ENCODE measurements at places on chromosomes 1 and 21.

DNA sequence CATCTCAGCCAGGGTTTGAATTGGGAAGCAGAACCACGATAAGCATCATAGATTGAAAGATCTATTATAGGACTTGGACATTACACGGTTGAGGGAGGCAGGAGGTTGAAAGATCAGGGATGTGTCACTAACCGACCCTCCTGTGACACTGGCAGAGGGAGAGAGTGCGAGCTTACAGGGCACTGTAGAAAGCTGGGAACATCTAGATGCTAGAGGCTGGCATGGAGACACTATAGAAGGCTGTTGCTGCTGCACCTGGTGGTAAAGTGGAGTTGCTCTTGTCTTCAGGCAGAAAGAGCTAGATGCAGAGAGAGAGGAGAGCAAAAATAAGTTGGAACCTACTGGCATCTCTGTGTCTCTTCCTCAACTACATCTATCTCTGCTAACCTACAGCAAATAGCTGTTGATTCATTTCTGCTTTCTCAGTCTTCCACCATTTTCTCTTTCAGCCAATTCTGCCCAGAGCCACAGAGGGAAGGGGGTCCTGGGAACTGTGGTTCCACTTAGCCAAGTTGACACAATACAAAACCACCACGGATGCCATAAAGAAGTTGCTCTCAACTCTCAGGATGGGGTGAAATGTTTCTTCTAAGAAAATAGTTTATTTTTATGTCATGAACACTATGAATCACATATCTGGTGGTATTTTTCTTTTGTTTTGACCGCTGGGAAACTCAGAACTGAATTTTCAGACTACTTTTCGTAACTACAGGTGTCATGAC is 155.9 kb downstream of the ZNF281 start:
- DNase-seq, result no peak

DNA sequence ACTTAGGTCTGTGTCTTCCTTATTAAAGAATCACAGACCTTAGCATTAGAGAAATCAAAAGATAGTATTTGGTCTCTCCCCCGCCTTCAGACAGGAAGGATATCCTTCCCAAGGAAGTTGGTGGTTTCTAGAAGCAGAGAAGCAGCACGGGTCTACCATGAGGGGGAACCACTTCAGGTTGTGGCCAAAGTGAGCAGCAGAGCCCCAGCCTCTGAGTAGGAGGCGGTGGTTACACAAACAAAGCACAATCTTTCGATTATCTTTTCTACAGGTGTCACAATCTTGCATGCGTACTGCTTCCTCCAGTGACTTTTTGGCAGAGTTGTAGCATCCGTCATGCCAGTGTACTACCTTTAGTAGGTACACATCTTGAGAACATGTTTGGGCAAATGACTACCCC is 8.8 kb downstream of the PGLYRP4 start:
- no peak for DNase-seq

- DNase-seq, result no peak
Observed at GRCh38 chr1:151371370-151372057, 991 bp downstream of the SELENBP1 start.

GRCh38 chr1:18353528-18353927 is 127.2 kb upstream of the KLHDC7A start:
- DNase-seq, result no peak

DNA sequence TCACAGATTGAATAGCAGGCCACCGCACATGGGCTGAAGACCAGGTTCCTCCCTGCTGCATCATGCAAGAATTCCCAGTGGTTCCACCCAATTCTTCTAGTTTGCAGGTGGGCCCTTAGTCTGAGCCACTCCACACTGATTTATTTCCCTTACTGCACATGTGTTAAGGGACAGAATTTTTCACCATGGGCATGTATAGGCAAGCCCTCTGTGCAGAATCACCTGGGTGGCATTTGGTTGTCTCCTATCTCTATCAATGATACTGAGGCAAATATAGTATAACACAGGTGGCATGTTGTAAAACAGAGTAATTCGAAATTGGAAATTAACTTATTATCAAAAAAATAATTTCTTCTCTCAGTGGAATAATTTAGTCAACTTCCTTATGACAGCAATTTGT is 1892.4 kb downstream of the NCAM2 start:
- DNase-seq, result no peak

GRCh38 chr21:38897532-38898421 is 92.0 kb downstream of the ETS2 start:
- no peak for DNase-seq

DNA sequence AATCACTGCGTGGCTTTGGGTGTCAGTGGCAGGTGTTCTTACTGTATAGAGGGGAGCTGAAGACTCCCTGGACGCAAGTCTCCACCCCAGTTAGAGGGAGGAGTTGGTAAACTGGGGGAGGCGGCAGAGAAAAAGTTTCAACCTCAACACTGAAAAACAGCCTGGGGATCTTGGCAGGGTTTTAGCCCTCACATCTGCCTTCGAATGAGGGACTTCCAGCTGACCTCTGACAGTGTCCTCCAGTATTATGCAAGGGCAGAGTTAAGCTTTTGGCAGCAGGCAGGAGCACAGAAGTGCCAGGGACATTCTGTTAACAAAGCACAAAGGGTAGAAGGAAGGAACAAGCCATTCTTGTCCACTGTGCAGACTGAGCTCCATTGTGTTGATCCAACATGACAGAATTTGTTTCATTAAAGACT is 41.2 kb upstream of the RAB4A start:
- no peak for DNase-seq

GRCh38 chr1:183234660-183235476 is 48.8 kb downstream of the LAMC2 start:
- no peak for DNase-seq

DNA sequence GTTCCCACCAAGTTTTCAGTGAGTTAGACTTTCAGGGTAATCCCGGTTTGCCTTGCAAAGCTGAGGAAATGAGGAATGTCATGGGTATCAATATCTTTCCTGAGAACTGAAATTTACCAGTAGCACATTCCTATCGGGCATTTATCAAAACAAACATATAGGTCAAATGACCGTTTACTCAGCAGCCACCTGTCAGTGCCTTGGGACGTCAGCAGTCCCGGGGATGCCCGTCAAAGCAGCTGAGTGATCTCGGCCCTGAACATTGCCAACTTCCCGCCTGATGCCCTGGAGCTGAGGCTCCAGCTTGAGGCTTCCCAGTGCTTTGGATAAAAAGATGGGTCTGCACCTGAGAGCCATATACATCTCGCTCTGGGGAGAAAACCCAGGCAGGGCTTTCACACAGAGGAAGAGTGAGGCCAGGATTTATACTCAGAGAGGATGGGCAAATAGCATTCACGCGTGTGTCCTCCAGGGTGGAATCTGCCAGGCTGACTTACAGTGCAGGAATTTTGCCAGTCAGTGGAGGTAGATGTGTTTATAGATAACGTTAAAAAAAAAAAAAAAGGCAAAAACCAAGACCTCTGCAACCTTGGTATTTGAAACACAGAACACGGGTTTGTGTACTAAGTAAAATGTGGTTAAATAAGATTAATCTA is 435.7 kb upstream of the VAMP3 start:
- DNase-seq, result no peak

GRCh38 chr1:41434748-41435449 is 49.6 kb downstream of the EDN2 start:
- DNase-seq, result no peak

DNA sequence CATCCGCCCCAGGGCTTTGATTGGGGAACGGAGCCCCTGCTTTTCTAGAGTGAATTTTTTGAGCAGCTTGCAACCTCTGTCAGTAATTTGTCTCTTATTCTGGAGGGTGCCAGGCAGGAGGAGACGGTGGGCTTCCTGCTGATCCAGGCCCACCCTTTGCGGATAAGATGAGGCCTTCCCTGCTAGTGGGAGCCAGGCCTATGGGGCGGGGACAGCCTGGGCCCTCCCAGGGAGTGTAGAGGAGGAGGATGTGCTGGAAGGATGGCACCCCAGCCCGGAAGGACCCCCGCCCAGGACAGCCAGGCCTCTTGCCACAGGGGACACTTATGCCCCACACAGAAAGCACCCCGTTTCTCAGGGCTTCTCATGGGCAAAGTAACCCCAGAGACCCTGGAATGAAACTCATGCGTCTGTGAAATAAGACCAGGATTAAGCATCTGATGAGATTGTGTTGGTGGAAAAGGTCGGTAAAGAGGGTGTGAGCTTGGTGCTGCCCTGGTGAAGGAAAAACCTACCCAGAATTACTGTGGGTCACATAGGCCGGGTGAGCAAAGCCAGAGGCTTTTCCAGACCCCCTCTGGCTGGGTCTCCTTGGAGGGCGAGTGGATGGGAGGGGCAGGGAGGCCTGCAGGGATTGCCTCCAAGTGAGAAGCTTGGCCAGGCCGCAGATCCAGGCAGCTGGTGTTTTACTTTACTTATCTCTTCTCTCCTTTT is 118.7 kb downstream of the SIK1 start:
- no peak for DNase-seq

- peak; percentile 47 for DNase-seq
Observed at GRCh38 chr1:200979574-200980451, 43.7 kb downstream of the KIF21B start.

- no peak for DNase-seq
Observed at GRCh38 chr1:79679916-79680315, 673.4 kb upstream of the ADGRL4 start.

GRCh38 chr1:174391716-174392115 is 56.0 kb upstream of the GPR52 start:
- no peak for DNase-seq

DNA sequence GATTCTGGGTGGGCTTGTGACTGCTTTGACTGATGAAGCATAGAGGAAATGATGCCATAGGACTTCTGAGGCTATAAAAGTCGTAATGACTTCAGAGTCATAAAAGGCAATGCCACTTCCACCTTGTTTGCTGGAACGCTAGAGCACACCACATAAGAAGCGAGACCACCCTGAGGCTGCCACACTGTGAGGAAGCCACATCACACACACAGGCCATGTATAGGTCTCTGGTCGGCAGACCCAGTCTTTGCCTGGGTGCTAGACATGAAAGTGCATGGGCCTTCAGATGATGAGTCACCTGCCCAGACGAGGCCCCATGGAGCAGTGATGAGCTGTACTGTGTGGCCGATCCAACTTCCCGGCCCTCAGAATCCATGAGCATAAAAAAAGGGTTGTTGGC is 14.2 kb upstream of the KANK4 start:
- DNase-seq, result no peak

GRCh38 chr1:51666478-51666877 is 49.6 kb downstream of the OSBPL9 start:
- no peak for DNase-seq

DNA sequence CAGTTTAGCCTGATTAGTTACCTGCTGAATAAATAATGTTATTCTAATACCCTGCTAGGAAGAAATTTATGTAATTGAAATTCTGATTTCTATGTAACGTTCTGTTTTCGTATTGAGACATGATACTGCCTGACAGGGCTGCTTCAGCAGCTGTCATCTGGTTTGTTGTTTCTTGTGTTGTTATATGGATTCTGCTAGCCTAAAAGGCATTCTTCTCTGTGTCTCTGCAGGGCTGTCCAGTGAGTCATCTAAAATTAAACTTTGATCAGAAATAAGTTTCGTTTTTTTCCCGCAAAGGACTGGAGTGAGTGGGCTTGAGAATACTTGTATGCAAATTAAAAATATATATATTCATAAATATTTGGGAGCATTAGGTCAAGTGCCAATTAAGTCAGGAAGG is 93.0 kb downstream of the DYRK1A start:
- DNase-seq, result no peak

- DNase-seq, result no peak
Observed at GRCh38 chr1:236081546-236082227, 16.8 kb upstream of the NID1 start.

- DNase-seq, result no peak
Observed at GRCh38 chr1:9322661-9323244, 30.1 kb downstream of the SPSB1 start.

GRCh38 chr1:221025501-221025900 is 146.3 kb downstream of the HLX start:
- no peak for DNase-seq

DNA sequence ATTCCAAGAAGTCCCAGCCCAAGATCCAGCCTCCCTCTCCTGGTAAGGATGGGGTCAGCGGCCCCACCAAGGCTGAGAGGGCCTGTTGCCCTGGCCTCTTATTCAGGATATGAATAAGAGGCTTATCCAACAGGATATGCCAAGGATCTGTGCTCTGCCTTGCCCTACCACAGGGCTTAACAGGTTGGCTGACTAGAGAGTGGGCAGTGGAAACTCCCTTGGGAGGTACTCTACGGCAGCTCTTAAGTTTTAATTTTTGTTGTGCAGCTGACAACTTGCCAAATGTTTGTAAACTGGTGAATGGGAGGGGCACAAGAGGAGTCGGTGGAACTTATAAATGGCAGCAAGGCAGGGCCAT is 16.5 kb upstream of the PIGV start:
- DNase-seq, result no peak

- DNase-seq, result no peak
Observed at GRCh38 chr21:32132881-32133280, 146.0 kb downstream of the MIS18A start.

DNA sequence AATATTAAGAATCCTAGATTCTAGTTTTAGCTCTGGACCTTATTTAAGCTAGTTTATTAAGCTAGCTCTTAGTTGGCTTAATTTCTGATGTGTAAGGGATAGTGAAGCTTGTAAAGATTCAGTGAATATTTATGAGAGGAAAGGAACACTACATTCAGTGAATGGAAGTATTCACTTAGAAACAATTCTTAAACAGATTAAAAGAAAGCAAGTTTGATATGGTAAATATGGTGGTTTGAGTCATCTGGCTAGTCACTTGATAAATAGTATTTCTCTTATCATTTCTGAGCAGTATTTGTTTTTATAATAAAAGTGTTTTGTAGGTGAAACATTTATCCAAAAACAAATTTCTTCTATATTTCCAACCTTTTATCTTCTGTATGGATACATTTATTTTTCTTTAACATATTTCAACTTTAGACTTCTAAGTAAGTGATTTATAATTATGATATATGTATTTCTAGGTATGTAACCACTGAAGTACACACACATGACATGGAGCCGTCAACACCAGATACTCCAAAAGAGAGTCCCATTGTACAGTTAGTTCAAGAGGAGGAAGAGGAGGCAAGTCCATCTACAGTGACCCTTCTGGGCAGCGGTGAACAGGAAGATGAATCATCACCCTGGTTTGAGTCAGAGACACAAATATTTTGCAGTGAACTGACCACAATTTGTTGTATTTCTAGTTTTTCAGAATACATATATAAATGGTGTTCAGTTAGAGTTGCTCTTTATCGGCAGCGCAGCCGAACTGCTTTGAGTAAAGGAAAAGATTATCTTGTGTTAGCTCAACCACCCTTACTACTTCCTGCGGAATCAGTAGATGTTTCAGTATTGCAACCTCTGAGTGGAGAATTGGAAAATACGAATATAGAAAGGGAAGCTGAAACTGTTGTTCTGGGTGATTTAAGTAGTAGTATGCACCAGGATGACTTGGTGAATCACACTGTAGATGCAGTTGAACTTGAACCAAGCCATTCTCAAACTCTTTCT is 55.6 kb downstream of the SUCO start:
- DNase-seq, result no peak

All from stimulated activated CD4-positive, alpha-beta T cell treated with anti-CD3 and anti-CD28 coated beads, TNF-alpha, amount 100 ng/mL, for 48 hours (primary cell).